ENCODE measurements at places on chromosomes 12 and 14.

GRCh38 chr12:53414756-53415417 lies 8.8 kb upstream of the AMHR2 start:
- peak; percentile 58 for DNase-seq

DNA sequence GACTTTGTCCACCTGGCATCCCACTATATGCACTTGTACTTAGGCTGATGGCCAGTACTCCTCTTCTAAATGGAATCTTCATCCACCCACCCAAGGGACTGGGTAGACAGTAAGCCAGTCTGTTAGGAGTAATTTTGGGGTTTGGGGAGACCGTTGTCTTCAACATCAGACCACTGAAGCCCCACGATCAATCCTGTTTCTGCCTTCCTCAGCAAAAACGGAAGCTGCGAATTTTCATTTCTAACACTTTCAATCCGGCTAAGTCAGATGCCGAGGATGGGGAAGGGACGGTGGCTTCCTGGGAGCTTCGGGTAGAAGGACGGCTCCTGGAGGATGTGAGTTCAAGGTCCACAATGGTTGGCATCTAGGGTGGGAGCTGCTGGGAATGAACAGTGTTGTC lies 2.0 kb downstream of the SMARCD1 start:
- no peak for DNase-seq

DNA sequence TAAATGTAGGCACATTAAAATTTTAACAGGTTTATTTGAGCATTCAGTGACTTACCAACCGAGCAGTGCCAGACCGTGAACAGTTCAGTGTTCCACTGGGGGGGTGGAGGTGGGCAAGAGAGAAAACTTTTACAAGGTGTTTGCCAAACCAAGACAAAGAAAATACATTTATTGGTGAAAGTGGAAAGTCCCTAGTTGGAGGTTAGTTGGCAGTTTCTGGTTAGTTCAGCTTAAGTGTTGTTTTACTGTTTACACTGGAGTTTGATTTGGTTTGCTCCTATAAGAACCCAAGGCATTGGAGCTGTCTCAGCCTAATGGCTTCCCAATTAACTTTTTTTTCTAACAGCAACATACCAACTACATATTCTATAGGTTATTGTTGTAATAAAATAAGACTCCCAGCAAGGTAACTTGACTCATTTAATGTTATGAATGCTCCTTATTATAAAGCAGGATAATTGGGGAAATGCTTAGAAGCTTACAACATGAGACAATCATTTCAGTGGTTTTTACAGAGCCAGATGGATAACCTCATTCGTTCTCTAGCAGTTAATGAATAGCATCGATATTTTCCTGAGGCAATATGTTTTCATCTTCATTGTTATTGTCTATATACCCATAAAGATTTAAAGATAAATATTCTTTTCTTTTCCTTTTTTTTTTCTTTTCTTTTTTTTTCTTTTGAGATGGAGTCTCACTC lies 115.8 kb downstream of the ETNK1 start:
- DNase-seq, result no peak

GRCh38 chr14:105466531-105467248 lies 7.9 kb upstream of the CRIP2 start:
- no peak for DNase-seq

DNA sequence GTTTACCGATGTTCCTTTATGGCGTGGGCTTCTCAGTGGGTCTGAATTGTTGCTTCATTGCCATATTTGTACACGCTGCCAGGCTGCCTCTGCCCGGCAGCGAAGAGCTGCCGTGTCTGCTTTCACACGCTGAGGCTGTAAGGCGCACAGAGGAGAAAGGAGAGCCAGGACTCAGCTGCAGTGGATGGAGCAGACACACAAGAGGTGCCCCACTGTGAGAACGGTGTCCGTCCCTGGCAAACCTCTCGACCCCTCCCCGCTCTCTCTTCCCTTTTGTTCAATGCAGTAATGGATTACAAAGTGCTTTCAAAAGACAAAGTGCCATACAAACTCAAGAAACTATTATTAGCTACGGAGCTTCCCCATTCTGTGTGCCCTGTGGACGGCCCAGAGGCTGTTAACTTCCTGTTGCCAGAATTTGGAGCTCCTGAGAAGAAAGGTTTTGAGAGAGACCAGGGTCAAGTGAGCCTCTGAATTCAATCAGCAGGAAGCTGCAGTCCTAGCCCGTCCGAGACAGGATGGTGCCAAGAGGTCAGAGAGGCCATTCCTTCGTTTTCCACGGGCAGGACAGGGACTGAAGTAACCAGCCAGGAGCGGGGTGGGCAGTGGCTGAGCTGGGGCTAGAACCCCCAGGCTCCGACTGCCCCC lies 15.8 kb downstream of the CCND2 start:
- no peak for DNase-seq

DNA sequence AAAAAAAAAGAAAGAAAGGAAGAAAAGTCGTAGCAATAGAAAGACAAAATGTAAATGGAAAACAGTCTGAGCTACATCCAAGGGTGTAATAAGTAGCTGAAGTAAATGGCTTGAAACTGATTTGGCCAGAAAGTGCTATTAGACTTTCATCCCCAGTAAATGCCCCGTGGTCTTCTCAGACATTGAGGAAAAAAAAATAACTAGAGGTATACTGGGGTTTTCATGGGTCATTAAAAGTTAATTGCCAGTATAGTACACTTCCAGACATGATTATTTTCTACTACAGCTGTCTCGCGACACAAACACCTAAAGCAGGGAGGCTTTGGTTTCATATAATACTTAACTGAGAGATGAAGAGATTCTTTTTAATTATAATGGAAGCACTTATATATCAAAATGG lies 271.9 kb downstream of the CPNE8 start:
- DNase-seq, result no peak

DNA sequence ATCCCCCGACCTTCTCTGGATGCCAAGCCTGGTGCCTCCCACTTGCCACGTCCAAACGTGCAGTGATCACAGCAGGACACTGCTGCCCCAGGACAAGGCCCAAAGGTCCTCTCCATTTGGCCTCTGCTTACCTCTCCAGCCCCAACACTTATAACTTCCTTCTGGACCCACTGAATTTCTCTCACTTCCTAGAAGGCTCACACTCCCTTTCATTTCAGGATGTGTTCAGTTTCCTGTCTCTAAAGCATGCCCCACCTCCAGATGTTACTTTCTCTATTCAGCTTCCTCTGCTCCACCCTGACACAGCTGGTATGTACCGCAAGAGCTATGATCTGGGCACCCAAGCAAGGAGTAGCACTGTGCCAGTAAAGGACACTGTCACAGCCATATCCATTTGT lies 33.0 kb downstream of the CDKL1 start:
- DNase-seq, result peak; percentile 70

Data from stomach (tissue), 19 donors.